ENCODE measurements at places on chromosomes 7 and 10.

DNA sequence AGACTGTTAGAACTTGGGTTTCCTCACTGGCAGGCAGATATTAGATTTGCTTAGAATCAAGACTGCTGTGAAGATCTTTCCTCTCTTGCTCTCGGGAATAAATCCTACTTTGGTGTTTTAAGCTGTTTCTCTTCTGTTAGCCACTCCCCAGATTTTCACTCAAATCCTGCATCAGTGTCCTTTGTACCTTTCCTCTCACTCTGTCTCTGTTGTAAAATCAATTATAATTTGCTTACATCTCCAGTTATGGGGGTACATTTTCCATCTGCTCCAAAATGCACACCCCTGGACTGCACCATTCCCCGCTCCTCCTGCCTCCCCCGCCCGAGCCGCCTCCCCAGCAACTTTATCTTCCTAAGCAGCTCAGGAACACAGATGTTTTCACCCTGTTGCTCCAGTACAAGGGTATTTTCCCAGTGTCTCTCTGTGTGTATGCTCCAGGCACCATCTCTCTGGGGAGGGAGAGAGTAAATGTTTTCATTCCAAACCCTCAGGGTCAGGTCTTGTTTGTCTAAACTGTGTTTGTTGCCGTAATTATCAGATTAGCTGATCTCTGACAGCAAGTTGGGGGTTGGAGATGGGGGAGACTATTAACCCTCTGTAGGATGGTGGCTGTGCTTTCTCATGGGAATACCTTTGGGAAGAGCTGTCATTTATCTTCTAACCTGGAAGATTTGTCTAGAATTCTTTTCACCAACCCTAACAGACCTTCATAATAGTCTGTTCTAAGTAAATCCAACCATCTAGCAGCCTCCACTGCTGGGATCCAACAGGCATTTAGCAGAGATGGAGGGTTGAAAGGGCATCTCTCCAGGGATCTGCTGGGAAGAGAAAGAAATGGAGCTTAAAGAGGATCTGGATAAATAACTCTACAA is 20.4 kb upstream of the GOT1 start:
- DNase-seq = peak; percentile 31

DNA sequence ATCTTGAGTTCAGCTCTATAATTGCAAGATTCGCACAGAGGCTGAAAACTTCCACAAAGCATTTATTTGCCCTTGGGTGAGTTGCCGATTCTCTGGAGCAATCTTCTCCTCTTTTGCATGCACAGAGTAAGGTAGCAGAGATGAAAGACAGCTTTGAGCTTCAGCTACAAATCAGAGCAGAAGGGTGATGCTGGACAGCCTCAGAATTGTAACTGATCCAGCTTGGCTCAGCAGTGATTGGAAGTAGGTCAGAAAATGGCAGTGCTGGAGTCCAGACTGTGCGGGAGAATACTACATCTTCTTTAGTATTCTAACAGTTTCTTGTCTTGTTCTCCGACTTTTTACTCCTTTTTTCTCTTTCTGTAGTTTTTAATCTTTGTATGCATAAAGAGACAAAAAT is 55.4 kb upstream of the CDC14C start:
- no peak for DNase-seq

GRCh38 chr10:10824591-10825148 is 193.0 kb upstream of the CELF2 start:
- no peak for DNase-seq

GRCh38 chr10:12073526-12073925 is 4.8 kb downstream of the DHTKD1 start:
- DNase-seq = no peak

DNA sequence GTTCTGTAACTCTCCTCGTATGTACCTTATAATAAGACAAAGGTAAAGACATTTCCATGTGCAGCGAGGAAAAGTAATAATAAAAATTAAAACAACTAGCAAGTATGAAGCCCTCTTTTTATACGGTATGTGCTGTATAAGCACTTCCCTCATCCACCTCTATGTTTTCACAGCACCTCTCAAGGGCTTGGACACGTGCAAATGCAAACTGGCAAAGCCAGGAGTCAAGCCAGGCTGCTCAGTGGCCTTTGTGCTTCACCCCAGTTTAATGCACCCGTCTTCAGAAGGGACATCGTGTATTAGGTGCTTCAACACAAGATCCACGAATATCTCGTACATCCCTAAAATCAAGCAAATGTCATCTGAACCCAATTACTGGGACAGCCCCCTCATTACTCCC is 1.3 kb upstream of the DGKI start:
- no peak for DNase-seq

- no peak for DNase-seq
These were observed 1.1 kb upstream of the EIF4H start for GRCh38 chr7:74173074-74173473.

DNA sequence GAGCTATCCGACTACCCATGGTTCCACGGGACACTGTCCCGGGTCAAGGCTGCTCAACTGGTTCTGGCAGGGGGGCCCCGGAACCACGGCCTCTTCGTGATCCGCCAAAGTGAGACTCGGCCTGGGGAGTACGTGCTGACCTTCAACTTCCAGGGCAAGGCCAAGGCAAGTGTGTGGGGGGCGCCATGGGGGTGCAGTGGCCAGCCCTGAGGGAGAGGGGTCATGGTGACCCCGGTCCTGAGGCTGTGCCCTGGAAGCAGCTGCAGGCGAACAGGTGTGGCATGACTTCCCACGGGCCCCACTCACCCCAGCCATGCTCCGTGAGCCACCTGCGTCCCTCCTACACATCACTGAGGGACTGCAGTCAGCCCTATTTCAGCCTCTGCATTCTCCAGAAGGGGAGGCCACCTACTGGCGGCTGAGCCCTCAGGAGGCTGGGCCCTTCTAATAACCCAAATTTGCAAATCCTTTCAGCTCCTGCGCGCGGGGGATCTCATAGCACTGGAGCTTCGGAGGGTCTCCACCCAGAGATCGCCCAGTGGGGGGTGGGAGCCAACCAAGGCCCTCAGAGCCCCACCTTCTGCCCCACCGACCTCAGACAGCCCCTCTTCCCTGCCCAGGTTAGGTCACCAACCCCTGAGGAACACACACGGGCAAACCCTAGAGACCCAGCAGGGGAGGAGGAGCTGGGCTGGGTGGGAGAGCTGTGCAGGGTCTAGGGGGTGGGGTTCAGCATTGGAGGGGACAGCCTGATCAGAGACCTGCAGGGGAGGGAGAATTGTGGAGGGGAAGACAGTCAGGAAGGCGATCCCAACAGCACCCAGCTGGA is 30.8 kb downstream of the SH2B2 start:
- DNase-seq = peak; percentile 44

- DNase-seq = no peak
These were observed 53.7 kb downstream of the SLC16A12 start for GRCh38 chr10:89481662-89482061.

- no peak for DNase-seq
These were observed 4.6 kb downstream of the GIGYF1 start for GRCh38 chr7:100689230-100690135.

DNA sequence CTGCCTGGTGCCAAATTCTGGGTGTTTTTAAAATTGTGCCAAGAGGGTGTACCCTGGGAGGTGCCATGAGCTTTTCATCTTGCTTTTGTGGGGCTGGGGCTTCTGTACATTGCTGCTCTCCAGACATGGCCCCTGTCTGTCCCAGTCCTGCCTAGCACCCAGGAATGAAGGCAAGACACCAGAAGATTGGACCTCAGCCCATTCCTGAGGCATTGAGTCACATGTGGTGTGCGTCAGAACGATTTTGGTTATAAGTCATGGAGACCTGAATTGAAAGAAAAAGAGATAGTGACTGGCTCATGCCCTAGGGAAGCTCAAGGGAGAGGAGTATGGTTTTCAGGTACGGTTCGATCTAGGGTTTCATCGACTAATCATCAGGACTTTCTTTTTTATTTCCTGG is 493.2 kb downstream of the TYW1 start:
- no peak for DNase-seq

GRCh38 chr10:31460242-31460641 is 141.2 kb downstream of the ZEB1 start:
- DNase-seq = no peak

- DNase-seq = no peak
These were observed 1.3 kb upstream of the NAPEPLD start for GRCh38 chr7:103150192-103150591.

GRCh38 chr10:103637927-103638557 is 144.5 kb downstream of the NEURL1 start:
- no peak for DNase-seq

DNA sequence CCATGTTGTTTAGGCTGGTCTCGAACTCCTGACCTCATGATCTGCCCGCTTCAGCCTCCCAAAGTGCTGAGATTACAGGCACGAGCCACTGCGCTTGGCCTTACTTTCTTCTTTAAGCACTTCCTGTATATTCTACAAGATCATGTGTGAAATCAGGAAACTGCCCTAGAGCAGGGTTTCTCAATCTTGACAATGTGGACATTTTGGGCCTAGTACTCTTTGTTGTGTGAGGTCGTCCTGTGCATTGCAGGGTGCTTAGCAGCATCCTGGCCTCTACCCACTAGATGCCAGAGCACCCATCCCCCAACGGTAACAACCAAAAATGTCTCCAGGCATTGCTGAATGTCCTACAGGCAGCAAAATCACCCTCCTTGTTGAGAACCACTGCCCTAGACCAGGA is 24.7 kb downstream of the RRP12 start:
- DNase-seq = no peak

- DNase-seq = no peak
These were observed 626.1 kb upstream of the NRG3 start for GRCh38 chr10:81248886-81249285.

DNA sequence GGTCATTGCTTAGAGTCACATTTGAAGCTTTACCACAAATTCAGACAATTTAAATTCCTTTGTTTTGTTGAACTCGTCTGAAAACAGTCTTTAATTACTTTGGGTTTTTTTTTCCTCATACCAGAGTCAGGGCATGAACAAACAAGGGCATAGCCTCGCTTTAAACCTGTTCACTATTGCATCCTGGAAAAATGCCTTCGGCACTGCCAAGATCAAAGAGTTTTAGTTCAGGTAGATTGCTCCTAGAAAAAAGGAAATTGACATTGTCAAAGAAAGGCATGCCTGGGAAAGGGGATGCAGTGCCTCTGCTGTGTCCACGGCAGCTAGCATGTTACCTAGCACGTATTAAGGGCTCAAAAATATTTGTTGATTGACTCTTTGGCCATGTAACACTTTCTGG is 235.1 kb downstream of the ARHGAP21 start:
- no peak for DNase-seq

DNA sequence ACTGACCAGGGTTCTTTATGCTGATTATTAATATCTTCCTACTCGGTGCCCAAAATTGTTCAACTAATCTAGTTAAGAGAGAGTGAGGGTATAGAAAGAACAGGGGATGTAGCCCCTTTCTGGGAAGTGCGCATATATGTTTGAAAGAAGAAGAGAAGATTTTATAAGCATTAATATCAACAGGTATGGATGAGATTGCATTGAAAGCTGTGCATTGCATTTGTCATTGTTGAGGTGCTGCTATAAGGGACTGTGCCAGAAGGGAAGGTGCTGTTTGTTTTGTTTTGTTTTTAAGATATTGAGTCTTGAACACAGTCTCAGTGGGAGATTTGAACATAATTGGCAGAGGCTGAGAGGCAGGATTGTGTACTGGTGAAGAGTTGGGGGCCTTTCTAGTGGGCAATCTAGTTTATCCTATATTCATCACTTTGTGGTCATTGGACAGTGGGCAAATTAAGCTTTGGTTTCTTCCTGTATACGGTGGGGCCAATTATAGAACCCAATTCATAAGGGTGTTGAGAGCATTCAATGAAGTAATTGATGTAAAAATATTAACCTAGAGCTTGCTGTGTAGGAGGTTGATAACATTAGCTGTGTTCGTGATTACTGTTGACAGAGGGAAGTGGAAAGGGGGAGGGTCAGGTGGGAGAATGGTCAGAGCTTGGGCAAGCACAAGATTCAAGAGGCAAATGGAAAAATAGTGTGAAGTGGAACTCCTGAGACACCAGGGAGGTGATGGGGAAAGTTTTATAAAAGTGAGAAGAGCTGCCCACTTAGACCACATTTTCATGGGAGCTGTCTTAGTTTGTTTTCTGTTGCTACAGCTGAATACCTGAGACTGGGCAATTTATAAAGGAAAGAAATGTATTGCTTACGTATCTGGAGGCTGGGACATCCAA is 19.9 kb upstream of the PCGF5 start:
- DNase-seq = no peak

GRCh38 chr7:45159296-45159695 is 1.7 kb downstream of the RAMP3 start:
- DNase-seq = no peak

DNA sequence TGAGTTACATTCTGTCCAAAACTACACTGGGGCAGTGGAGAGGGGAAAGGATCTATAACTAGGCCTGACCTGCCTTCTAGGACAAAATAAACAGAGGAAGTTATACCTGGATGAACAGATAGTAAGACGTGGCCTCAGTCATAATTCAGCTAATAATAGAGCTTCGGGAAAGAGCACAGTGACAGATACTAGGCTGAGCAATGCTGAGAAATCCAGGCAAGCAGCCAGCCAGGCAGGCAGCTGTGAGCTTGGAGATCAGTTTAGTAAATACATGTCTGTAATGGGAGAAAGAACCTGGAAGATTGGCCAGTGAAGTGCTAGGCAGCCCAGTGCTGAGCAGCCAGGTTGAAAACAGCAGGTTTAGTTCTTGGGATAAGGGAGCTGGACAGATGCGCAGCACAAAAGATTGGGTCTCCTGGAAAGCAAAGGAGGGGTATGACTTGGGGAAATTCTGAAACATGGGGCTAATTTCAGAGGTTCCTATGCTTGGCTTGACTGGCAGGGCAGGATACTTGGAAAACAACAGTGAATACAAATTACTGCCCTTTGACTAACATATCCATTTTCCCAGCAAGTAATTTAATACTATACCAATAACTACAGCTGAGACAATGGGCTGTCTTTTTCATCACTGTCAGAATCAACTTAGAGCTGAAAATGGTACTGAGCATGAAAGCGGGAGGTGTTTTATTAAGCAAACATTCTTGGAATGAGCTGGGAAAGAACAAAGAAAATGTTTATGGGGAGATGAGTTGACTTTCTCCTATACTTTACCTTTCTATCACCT is 140.8 kb downstream of the DGKB start:
- no peak for DNase-seq

DNA sequence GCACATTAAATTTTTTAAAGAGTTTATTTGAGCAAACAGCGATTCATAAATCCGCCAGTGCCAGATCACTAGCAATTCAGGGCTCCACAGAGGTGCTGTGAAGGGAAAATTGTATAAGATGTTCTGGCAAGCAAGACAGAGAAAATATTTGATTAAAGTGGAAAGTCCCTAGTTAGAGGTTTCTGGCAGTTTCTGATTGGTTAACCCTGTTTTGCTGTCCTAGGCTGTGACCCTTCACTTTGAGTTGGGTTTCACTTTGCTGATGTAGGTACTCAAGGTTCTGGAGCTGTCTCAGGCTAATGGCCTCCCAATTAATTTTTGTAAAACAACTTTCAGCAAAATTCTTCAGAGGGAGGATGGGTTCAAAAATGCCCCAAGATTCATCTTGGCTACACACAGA is 79.4 kb upstream of the NXPH1 start:
- DNase-seq = no peak

DNA sequence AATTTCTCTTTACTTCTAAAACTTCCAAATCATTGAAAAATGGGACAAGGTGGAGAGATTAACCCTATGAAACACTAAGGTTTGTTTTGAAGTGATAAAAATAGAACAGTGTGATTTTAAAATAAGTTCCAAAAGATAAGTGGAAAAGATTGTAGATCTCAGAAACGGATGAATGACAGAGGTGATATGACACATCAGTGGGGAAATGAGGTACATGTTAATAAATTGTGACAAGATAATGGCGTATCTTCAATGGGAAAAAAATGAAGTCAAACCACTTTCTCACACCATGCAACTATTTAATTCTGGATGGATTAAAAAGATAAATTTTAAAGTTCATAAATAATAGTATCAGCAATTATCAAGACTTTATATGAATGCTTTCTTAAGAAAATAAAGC is 159.7 kb upstream of the VWC2 start:
- no peak for DNase-seq

All from HuH-7.5 (cell line).